ENCODE measurements at places on chromosomes 5 and 9.
A peak's percentile ranks its signal among the peaks of the same experiment; 100 is the strongest.

- no peaks in the 10 kb centered on the region for H3K27me3 ChIP-seq
- peaks cover 64% of the 10 kb centered on the region for H3K36me3 ChIP-seq
- no peak overlapping the region for H3K4me3 ChIP-seq
- no peak for DNase-seq
These were observed 5.8 kb downstream of the HMGCR start for GRCh38 chr5:75342836-75343235.

GRCh38 chr5:109410389-109411148, 795 bp upstream of the PJA2 start:
- peaks cover 45% of the 10 kb centered on the region for H3K4me1 ChIP-seq
- peak overlapping the region; percentile 99 for H3K4me3 ChIP-seq
- H3K27ac ChIP-seq, result peak overlapping the region; percentile 94

DNA sequence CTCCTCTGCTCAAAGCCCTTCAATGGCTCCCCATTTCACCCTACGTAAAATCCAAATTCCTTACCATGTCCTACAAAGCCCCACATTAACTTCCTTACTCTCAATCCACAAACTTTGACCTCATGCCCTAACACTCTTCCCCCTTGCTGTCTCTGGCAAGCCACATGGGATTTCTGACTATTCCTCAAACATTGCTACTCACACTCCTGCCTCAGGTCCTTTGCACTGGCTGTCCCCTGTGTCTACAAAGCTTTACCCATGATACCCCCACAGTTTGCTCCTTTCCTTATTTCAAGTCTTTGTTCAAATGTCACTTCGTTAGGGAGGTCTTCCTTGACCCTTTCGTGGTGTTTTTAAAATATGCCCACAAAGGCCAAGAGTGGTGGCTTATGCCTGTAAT, 40.4 kb upstream of the MATR3 start:
- no peaks in the 10 kb centered on the region for H3K27me3 ChIP-seq
- H3K4me3 ChIP-seq, result no peak overlapping the region
- H3K4me1 ChIP-seq, result peaks cover 5% of the 10 kb centered on the region

GRCh38 chr5:174323878-174324281, 278.4 kb downstream of the NSG2 start:
- H3K4me3 ChIP-seq, result no peak overlapping the region
- H3K27ac ChIP-seq, result no peak overlapping the region
- H3K36me3 ChIP-seq, result no peaks in the 10 kb centered on the region
- no peak for DNase-seq
- H3K4me1 ChIP-seq, result no peaks in the 10 kb centered on the region

DNA sequence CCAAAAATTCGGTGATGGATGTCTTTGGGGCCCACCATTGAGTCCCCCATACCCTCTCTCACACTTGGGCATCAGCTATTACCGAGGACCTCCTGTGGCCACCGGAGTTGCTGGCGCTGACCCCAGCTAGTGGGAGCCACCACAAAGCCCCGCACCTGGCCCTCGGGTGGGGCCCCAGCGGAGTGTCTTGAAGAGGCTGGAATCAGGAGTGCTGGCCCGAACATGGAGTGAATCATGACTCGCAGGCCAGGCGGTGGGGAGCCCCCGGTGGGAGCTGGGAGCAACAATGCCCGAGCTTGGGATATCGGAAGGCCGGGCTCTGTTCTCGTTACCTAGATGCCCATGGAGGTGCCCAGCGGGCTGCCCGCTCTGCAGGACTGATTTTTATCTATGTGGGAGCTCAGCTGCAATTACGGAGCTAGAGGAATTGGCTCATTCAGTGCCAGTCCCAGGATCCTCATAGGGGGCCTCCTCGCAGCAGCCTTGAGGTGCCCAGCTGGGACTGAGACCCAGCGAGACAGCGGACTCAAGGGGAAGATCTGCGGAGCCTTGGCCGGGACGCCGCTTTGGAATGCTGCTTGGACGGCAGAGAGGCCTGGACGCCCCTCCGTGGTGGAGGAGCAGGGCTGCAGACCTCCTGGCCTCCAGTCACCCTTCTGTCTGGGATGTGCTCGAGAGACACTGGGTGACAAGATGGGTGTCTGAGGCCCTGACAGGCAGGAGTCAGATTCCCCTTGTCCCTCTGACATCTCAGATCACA, 70.8 kb downstream of the PSMB7 start:
- no peaks in the 10 kb centered on the region for H3K27me3 ChIP-seq
- no peak overlapping the region for H3K4me3 ChIP-seq
- H3K27ac ChIP-seq, result no peak overlapping the region
- no peaks in the 10 kb centered on the region for H3K4me1 ChIP-seq
- no peak for DNase-seq

GRCh38 chr5:173953528-173954090, 35.4 kb upstream of the C5orf47 start:
- peaks cover 75% of the 10 kb centered on the region for H3K36me3 ChIP-seq
- H3K4me1 ChIP-seq, result no peaks in the 10 kb centered on the region
- DNase-seq, result no peak
- H3K27ac ChIP-seq, result no peak overlapping the region

DNA sequence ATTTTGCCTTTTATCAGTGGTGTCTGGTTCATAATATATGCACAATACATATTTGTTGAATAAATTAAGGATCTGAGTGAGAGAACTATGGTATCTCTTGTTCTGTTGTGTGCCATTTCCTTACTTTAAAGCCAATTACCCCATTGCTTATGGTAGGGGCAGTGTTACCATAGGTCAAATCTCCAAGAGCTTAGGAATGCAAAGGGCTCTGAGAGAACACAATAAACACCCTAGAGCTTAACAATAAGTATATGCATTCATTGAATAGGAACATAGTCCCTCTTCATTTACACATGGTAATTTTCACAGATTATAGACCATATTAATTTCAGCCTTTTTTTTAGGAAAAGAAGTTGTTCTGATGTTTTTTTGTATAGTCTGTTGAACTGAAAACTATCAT, 112.2 kb downstream of the MCTP1 start:
- H3K4me1 ChIP-seq, result no peaks in the 10 kb centered on the region
- no peak overlapping the region for H3K27ac ChIP-seq
- DNase-seq, result no peak
- H3K4me3 ChIP-seq, result no peak overlapping the region
- H3K27me3 ChIP-seq, result no peaks in the 10 kb centered on the region
- H3K36me3 ChIP-seq, result no peaks in the 10 kb centered on the region

DNA sequence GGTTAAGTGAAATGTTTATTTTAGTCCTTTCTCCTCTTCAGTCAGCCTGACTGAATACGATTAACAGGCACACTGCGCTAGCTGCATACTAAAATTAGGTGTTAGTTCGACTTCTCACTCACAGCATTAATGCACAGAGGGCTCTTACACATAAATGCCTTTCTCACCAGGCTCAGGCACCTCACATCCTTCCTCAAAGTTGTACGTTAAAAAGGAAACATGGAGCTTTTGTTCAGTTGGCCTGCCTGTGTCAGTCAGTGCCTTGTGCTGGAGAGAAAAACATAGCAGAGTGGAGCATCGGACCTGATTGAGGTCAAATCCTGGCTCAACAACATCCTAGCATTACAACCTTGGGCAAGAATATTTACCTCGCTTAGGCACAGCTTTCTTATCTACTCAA, 236.0 kb upstream of the ZNF462 start:
- no peak overlapping the region for H3K4me3 ChIP-seq
- no peaks in the 10 kb centered on the region for H3K36me3 ChIP-seq
- H3K4me1 ChIP-seq, result no peaks in the 10 kb centered on the region
- H3K27ac ChIP-seq, result no peak overlapping the region

GRCh38 chr9:117704024-117704575, at the start of gene TLR4:
Gene TLR4 (plus strand): TSS chr9:117704403. CDS start chr9:117704473, 70 bp downstream.
- peaks cover 3% of the 10 kb centered on the region for H3K36me3 ChIP-seq
- H3K4me3 ChIP-seq, result peak within 1 kb of the TSS; percentile 82
- H3K27me3 ChIP-seq, result no peaks in the 10 kb centered on the region
- peaks cover 40% of the 10 kb centered on the region for H3K4me1 ChIP-seq
- DNase-seq, result peak; percentile 42

DNA sequence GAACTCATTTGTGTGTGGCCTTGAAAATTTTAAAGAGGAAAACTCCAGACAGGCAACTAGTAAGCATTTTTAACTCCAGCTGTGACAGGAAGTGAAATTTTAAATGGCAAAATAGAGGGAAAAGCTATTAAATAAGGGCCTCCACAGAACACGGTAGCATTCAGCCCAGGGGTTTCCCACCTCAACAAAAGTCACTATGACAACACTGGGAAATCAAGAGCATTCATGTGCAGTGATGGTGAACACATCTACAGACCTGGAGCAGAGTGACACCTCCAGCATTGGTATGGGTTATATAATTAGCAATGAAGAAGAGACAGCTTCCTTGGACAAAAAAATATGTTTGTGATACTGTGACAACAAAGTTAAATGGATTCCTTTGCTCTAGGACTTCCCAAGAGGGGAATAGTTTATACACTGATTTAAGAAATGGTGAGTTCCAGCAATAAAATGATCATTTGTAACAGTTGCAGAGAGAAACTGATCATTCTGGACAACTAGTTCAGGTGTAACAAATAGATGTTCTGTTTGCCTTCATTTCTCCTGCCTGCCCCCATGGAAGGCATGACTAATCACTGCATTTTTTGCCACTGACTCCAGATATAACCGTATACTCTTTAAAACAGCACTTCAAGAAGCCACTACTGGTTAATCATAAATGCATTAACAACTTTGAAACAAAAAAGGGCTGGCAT, 93.3 kb upstream of the SLC44A1 start:
- peaks cover 3% of the 10 kb centered on the region for H3K4me1 ChIP-seq
- no peak overlapping the region for H3K27ac ChIP-seq
- no peaks in the 10 kb centered on the region for H3K27me3 ChIP-seq
- no peaks in the 10 kb centered on the region for H3K36me3 ChIP-seq
- no peak for DNase-seq

DNA sequence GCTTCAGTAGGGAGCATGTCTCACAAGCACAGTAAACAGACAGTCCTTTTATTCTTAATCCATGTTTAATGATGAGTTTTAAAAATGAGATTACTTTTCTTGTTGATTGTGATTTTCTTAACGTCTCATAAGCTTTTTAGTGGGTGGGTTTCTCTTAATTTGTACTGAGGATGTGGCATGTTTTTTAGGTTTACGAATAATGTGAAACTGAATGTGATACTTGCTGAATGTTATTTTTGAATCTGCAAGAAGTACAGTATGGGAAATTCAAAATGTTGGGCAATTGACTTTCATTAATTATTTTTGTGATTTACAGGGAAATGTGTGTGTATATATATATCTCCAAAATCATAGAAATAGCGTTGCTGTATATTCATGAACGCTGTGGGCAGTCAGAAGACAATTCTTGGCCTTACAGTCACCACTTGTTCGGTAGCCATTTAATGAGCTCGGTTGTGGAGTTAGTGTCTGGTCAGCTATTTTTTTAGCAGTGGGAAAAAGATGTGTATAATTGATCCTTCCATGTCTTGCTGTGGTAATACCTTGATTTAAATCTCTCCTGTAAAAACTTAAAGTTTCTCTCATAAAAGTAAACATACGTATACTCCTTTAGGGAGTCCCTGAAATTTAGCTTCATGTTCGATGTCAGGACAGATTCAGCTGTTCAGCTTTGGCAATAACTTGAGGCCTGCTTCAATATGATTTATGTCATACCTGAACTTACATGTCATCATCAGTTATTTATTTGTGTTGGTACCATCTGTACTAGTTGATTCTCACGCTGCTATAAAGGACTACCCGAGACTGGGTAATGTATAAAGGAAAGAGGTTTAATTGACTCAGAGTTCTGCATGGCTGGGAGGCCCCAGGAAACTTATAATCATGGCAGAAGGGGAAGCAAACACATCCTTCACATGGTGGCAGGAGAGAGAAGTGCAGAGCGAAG, 15.0 kb downstream of the ICE1 start:
- H3K36me3 ChIP-seq, result peaks cover 35% of the 10 kb centered on the region
- DNase-seq, result no peak
- no peak overlapping the region for H3K4me3 ChIP-seq

DNA sequence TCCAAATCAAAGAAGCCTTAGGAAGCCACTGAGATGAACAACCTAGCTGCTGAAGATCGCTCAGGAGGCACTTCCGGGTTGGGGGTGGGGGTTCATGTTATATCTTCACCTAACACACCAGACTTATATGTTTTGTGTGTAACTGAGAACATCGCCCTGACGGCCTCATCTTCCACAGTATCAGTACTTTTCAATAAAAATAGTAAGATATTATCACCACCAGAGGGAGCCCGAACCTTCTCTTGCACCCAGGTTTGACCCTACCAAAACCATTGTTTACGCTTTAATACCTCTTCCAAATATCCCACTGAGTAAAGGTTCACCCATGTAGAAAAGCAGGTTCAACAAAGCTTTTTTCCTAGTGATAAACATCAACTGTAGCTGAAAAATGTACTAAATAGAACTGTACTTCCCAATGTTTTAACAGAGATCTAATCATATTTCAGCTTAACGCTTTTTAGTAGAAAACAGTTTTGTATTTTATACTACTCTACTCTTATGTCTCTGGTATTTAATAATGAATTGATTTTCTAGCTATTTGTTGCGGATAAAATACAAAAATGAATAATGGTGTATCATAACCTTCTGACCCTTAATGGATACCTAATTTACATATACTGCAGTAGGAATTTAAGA, 244.0 kb downstream of the EPB41L4A start:
- no peak overlapping the region for H3K4me3 ChIP-seq
- no peaks in the 10 kb centered on the region for H3K27me3 ChIP-seq

- H3K27ac ChIP-seq, result no peak overlapping the region
- no peak overlapping the region for H3K4me3 ChIP-seq
- no peak for DNase-seq
- no peaks in the 10 kb centered on the region for H3K27me3 ChIP-seq
These were observed 1714.1 kb downstream of the EFNA5 start for GRCh38 chr5:105956456-105957196.

DNA sequence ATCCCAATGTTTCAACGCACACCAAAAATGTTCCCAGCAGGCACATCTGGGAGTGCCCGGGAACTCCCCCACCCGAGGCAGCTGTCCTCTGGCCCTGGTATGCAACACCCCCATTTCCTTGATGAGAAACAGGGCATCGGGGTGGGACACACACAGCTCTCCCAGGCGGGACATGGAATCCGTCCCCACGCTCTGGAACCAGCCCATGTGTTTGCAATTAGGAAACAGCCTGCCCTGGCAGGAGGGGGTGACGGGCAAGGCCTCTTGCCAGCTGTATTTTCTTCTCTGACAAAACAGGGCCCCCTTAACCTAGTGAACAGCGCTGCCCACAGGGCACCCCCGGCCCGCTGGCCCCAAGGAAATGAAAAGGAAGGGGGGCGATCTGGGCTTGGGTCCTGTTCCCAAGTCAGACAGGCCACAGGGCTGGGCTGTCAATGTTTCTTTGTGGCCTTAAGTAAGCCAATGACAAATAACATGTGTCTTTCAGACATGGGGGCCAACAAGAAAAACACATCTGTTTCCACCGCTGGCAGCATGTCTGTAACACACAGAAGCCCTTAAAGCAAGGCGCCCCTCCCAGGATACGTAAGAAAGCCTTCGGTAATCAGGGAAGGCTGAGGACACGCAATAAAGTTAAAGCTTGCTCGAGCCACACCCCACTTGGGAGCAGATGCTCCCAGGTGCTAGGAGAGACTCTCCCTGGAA, 125.3 kb downstream of the ROR2 start:
- no peaks in the 10 kb centered on the region for H3K4me1 ChIP-seq
- no peak overlapping the region for H3K4me3 ChIP-seq
- no peak for DNase-seq
